ENCODE measurements at places on chromosomes 12 and 14. TPM values are rescaled to one million over a fixed set of nuclear protein-coding genes. Genes with fewer than 3 reads are reported as not detected.

NUAK1 gene
- total RNA-seq: 66.8 TPM

GRCh38 chr12:45077251-45077650 lies 26.4 kb upstream of the DBX2 start:
- DNase-seq: no peak

- DNase-seq: no peak
Measured at GRCh38 chr14:104751539-104752422, 1.2 kb upstream of the SIVA1 start.

SERPINA3 gene
- total RNA-seq: 24.5 TPM

SYT1 gene
- total RNA-seq: not detected

DNA sequence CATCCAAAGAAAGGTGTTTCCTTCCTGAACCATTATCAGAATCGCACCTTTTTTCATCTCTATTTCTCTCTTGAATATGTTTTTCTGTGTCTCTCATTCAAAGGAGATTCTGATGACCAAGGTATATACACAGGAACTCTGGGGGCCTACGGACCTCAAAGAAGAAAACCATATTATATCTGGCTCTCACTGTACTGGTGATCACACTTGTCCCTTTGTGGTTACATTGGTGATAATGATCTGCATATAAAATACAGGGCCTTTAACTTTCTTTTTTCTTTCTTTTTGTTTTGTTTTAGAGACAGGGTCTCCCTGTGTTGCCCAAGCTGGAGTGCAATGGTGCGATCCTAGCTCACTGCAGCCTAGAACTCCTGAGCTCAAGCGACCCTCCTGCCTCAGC lies 185.2 kb upstream of the AMIGO2 start:
- DNase-seq: no peak

GRCh38 chr12:108616941-108617858 lies 16.5 kb downstream of the SELPLG start:
- no peak for DNase-seq

CYP27B1 gene
- 0.24 TPM for total RNA-seq

TEAD4 gene
- total RNA-seq: 23.9 TPM

DNA sequence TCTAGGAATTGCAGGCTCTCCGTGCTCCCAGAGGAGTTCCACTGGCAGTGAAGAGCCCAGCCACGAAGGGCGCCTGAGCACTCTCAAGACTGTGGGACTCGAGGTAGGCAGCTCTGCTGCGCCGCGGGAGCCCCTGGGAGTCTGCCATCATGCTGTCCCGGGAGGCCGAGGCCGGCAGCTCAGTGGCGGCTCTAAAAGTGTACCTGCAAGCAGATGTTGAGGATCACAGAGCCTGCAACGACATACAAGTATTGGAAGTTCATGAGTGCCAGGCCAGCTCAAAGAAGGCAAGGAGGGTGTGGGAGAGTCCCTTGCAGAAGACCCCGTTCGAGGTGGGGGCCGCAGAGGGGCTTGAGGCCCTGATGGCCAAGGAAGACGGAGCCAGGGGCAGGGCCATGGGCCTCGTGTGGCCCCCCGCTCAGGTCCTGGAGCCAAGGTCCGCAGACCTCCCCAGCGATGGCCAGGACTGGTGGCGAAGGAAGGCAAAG lies 62.7 kb downstream of the MUCL1 start:
- no peak for DNase-seq
